ENCODE measurements at places on chromosomes 1 and 21.
A peak's percentile ranks its signal among the peaks of the same experiment; 100 is the strongest.

- peak; percentile 48 for DNase-seq
Observed at GRCh38 chr1:236494586-236495466, 29.0 kb upstream of the LGALS8 start.

GRCh38 chr1:14707531-14708445, 109.3 kb downstream of the KAZN start:
- DNase-seq: no peak

GRCh38 chr21:14414932-14415508, 32.1 kb upstream of the HSPA13 start:
- DNase-seq: no peak

DNA sequence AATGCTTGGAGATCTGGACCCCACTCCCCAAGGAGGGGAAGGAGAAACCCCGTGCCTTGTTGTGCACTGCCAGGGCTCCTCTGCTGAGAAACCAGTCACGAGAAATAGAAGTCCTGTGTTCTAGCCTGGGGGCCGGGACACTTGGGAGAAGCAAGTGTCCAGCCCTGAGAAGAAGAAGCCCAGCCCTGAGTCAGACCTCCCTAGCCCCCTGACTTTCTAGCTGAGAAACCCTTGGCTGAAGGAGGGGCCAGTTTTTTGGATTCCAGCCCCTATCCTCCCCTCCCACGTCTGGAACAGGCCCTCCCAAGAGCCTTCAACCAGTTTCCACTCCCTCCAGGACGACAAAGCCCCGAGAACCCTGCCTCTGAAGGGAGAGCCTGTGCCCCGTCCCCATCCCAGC, 100.5 kb downstream of the NAV1 start:
- no peak for DNase-seq

GRCh38 chr1:162193221-162193620, 123.7 kb downstream of the NOS1AP start:
- DNase-seq: no peak

GRCh38 chr1:150148837-150149270, 862 bp upstream of the PLEKHO1 start:
- DNase-seq: no peak

DNA sequence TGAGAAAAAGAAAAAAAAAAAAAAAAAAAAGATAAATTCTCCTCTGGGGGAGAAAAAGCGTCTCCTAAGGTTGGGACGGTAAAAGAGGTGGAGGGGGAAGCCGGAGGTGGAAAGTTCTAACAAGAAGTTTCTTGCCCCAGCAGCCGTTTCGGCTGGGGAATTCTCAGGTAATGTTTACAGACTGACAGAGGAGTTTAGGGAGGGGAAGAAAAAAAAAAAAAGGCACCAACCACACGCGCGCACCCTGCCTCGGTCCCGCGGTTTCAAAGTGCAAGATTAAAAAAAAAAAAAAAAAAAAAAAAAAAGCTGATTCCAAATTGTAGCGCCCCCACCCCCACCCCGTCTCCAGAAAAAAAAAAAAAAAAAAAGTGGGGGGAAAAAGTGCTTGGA, 504 bp downstream of the DHRS3 start:
- DNase-seq: no peak

GRCh38 chr1:109199710-109200109, 14.0 kb upstream of the SARS1 start:
- no peak for DNase-seq

GRCh38 chr1:246108278-246108925, 398.7 kb downstream of the SMYD3 start:
- no peak for DNase-seq

DNA sequence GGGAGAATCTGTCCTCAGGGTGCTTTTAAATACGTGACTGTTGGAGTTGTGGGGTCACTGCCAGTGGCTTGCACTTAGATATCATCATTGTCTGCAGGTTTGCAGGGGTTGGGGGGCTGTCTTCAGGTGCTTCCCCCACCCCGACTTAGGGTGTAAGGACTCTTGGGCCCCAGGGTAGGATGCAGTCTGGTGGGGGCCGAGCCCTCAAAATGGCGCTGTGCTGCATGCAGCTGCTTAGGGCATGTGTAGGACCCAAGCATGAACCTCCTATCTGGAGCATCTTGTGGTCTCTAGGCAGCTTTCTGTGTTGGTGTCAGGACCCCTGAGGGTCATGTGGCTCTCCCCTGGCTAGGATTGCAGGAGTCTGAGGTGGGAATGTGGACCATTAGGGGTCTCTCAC, 55.6 kb upstream of the B3GALT2 start:
- no peak for DNase-seq

GRCh38 chr1:212147581-212148033, 112.1 kb downstream of the DTL start:
- DNase-seq: no peak

- DNase-seq: peak; percentile 93
Observed at GRCh38 chr21:38817371-38818324, 11.9 kb downstream of the ETS2 start.

DNA sequence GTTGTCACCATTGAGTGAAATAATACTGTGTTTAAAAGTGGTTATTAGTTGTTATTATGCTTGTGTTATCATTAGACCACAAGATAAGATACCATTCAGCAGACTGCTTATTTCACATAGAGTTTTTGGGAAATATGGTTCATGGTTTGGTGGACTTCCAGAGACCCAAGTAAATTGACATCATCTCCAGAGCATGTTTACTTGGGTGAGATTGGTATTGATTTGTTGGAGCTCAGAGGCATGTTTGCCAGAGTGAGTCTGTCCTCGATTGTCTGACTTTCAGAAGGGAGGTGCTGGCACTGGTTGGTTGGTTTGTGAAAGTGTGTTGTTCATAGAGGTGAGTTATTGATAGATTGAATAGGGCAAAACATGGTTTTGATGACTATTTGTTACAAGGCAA, 291.4 kb downstream of the TGFB2 start:
- peak; percentile 60 for DNase-seq

DNA sequence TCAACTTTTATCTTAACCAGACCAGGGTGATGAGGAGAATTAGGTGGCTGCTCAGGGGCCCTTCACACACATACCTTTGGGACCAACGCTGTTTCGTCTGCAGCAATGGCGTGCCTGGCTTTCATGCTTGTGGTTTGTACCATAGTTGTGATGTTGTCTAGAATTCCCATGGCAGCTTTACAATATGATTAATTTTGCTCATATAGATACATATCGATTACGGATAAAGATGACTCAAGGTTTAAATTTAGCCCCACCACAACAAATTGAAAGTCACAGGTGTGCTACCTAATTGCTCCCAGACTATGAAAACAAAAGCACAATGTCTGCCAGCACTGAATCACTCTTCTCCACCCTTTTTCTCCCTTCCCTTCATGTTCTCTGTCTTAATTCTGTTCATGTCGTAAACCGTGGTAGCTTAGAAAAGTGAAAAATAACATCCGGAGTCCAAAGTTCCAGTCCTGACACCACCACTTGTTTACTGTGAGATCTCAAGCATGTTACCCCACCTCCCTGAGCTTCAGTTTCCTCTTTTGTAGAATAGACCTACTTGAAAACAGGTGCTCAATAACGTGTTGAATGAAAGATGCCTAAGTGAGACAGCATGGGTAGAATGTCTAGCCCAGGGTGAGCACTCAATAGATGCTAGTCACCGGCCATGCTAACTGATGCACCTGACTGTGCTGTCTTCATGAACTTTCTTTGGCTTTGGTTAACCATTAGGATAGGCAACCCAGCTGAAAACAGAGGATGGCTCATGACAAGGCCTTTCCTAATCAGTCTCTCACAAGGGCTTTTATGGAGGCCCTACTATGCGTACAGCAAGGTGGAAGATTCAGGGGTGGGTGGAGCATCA, 22.1 kb upstream of the JUN start:
- no peak for DNase-seq

GRCh38 chr1:234243521-234244260, 129.6 kb upstream of the COA6 start:
- DNase-seq: no peak

DNA sequence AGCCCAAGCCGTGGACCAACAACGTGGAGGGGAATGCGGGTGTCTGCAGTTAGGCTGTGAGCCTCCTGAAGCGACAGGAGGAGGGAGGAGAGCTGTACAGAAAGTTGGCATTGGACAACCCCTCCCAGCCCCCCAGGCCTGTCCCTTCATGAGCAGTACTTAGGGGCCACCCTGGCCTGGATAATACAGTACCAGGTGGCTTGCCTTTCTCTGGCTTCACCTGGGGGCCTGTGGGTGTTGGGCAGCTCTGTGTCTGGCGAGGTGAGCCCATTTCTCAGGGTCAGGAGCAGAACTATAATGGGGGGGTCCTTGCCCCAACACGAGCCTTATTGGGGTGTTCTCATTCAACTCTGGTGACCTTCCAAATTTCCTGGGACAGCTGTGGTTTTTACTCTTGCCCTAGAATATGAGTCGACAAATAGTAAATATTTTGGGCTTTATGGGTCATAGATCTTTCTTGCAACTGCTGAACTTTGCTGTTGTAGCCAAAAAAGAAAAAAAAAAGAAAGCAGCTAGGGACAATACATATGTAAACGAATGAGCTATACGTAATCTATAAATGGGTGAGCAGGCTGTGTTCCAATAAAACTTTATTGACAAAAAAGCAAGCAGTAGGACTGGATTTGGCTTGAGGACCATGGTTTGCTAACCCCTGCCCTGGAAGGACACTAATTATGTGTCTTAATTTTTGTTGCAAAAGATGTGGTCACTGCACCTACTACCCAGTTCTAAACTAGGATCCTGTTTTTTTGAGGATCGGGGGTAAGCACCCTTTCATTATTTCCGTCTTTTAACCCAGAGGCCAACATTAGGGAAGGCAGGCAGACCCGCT, 11.4 kb downstream of the COQ8A start:
- DNase-seq: no peak

DNA sequence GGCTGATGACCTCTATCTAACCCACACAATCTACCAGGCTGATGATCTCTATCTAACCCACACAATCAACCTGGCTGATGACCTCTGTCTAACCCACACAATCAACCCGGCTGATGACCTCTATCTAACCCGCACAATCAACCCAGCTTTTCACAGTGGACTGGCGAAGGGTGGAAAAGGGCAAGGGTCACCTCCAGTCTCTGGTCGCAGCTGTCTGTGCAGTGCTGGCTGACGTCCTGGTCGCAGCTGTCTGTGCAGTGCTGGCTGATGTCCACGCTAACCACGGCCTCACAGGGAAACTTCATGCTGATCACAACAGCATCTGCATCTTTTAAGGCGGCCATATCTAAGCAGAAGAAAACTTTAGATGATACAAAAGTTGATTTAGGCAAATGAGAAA, 12.2 kb upstream of the CCDC27 start:
- DNase-seq: no peak

- DNase-seq: peak; percentile 26
Observed at GRCh38 chr1:225911191-225912130, 12.6 kb downstream of the PYCR2 start.

GRCh38 chr1:46036894-46037839, 95.3 kb downstream of the PIK3R3 start:
- peak; percentile 77 for DNase-seq

- DNase-seq: no peak
Observed at GRCh38 chr1:4977701-4978100, 323.3 kb downstream of the AJAP1 start.

DNA sequence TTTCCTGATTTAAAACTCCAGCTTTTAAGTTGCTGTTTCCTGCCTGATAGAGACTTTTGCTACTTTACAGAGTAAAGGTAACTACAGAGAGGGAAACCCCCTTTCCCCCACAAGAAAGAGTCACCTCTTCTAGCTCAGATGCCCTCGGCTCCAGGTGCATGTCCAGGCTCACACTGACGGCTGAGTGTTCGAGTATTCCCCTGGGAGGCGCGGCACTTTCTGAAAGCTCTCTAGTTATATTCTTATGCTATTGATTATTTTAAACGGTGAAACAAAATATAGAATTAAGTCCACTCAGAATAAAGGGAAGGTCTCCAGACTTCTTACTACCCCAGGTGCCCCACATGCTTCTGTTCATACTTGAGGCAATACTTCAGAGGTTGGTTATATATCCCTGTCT, 160.3 kb upstream of the FMN2 start:
- no peak for DNase-seq

DNA sequence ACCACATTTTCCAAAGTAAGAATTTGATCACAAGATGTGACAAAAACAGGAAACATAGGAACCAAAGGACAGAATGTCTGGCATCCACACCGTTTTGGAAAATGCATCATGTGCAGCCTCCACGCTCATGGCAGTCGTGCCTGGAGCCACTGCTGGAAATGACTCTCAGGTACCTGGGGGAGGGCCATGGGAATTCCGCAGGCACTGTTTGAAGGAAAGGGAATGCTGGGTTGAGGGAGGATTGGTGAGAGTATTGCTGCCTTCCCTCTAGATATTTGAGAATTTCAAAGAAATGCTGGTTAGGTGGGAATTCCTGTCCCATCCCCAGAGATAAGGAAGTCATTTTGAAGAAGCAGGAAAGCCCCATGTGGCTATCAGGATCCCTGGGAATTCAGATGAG, 10.8 kb downstream of the SLAMF1 start:
- no peak for DNase-seq

- no peak for DNase-seq
Observed at GRCh38 chr21:36915014-36915695, 51.3 kb downstream of the HLCS start.

- DNase-seq: no peak
Observed at GRCh38 chr1:226711976-226712741, 26.9 kb downstream of the ITPKB start.

DNA sequence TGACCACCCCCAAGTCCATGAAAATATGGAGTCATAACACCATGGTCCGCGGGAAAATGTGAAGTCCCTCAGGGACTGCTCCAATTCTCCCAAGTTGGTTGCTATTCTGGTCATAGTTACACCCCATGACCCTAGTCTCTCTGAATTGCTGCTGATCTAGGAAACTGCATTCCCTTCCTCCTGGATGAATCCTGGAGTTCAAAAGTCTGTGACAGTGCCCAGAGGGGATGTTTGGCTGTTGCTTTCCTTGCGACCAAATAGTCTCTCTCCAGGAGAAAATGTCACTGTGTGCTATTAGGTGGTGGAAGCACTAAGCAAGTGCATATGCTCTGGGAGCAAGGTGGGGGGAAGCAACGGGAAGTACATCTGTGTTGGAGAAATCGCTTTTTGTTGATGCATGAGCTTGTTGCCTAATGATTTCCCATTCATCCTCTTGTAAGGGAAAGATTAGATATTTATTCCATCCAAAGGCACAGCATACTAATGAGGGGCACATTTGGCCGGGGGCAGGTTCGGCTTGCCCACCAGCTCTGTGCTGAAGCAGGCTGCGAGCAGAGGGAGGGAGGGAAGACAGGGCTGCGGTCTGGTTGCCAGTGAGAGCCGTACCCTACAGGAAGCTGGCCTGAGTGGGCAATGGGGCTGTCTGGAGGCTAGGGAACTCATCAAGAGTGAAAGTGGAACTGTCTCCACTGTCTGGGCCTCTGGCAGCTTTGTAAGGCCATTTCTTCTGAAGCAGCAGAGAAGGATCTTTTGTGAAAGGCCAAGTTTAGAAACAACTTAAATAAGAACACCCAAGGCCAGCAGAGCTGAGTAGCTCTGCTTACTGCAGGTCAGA, 27.2 kb downstream of the SYT6 start:
- DNase-seq: no peak

GRCh38 chr1:174232761-174233160, 73.4 kb downstream of the RABGAP1L start:
- DNase-seq: no peak

GRCh38 chr1:172380441-172381244, 39.8 kb upstream of the C1orf105 start:
- no peak for DNase-seq

All from iris pigment epithelial cell (primary cell).